ENCODE measurements at places on chromosomes 12 and 14. TPM values are rescaled to one million over a fixed set of nuclear protein-coding genes. Genes with fewer than 3 reads are reported as not detected.

The FRMD6 gene
- 110 TPM for total RNA-seq

GRCh38 chr12:114508529-114509129, 102.7 kb upstream of the TBX5 start:
- DNase-seq = peak; percentile 13

The AQP2 gene
- total RNA-seq = not detected

The SLC39A9 gene
- 57.5 TPM for total RNA-seq

- no peak for DNase-seq
These were observed 8.8 kb upstream of the EVL start for GRCh38 chr14:100056431-100056830.

- no peak for DNase-seq
These were observed 8.3 kb downstream of the MAP4K5 start for GRCh38 chr14:50524060-50524459.

- DNase-seq = no peak
These were observed 82.1 kb downstream of the ZFP36L1 start for GRCh38 chr14:68710776-68711175.

The TESPA1 gene
- not detected for total RNA-seq
